ENCODE measurements at places on chromosomes 3 and 15.

- no peak for DNase-seq
Observed at GRCh38 chr15:38504680-38505467, 50.9 kb downstream of the FAM98B start.

- no peak for DNase-seq
Observed at GRCh38 chr3:154829929-154830328, 250.2 kb upstream of the MME start.

DNA sequence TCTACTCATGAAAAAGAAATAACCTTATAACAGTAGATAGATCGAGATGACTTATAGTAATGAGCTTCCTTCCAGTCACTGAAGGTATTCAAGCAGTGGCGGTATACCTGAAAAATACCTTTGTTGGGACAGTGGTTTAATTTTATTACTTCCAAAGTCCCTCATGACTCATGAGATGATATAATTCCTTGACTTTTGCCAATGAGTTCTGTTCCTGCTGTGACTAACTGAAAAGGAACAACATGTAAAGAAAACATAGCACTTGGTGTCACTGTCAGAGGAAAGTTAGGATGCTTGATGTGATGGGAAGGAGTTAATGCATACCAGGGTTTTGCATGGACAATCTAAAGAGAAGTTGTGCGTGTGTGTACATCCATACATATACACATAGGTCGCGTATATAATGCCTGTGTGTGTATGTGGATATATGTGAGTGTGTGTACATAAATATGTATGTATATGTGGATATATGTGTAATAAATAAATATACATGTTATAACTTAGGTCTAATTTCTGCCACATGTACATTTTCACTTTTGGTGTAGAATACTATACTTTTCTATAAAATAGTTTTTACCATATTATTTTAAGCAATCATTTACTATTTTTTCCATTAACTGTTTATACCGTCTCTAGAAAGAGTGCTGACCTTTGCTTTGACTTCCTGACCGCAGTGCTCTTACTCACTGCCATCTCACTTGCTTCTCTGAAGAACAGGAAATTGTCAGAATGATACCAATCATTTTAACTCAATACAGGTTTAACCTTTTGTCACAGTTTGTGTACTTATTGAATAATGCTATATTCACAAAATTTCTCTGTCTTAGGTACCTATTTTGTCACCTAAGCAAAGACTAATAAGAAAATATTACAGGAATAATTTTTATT lies 12.6 kb upstream of the PAK2 start:
- peak; percentile 84 for DNase-seq

- peak; percentile 61 for DNase-seq
Observed at GRCh38 chr3:81339040-81339845, 422.2 kb downstream of the GBE1 start.

DNA sequence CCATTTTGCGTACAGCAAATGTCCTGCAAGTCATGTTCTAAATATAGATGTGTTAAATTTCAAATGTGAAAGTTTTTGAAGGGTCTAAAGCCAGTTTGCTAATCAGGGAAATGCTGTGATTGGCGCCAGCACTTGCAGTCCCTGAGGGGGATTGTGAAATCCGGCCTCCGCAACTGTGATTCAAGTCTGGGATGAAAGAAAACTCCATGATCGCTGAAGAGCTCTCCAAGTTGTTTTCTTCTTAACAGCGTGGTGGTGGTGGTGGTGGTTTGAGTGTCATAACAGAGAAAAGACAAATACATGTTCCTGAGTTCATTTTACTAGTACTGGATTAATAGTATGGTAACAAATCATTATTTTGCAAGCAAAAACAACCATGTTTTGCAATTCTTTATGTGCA lies 51.8 kb downstream of the MITF start:
- DNase-seq = no peak

GRCh38 chr3:101888653-101889052 lies 39.3 kb downstream of the NFKBIZ start:
- DNase-seq = no peak

- no peak for DNase-seq
Observed at GRCh38 chr3:168220556-168220955, 124.8 kb upstream of the GOLIM4 start.

GRCh38 chr15:65907661-65908060 lies 38.4 kb downstream of the RAB11A start:
- DNase-seq = no peak

GRCh38 chr3:159852821-159853505 lies 135.7 kb upstream of the IL12A start:
- peak; percentile 80 for DNase-seq
